LoVo (cell line): ENCODE measurements at places on chromosomes 7 and 10.

GRCh38 chr7:68857571-68857970, 740.7 kb upstream of the AUTS2 start:
- DNase-seq: no peak

DNA sequence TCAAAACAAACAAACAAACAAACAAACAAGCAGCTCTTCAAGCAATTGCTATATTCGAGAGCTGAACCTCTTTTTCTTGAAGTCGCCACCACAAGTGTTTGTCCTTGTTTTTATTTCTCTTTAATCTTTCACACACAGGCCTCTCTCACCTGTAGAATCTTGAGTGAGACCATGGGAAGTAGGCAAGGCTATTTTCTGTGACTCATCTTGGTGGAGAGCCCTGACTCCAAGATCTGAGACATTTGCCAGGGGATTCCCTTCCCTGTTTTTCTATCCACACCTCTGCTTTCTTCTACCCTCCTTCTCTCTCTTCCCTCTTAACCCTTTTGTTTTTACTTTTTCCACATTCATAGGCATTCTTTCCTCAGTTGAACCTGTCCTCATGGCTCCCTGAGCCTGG, 8.0 kb upstream of the TAS2R60 start:
- DNase-seq: peak; percentile 42

- peak; percentile 15 for DNase-seq
Measured at GRCh38 chr10:3935141-3935540, 150.1 kb upstream of the KLF6 start.

DNA sequence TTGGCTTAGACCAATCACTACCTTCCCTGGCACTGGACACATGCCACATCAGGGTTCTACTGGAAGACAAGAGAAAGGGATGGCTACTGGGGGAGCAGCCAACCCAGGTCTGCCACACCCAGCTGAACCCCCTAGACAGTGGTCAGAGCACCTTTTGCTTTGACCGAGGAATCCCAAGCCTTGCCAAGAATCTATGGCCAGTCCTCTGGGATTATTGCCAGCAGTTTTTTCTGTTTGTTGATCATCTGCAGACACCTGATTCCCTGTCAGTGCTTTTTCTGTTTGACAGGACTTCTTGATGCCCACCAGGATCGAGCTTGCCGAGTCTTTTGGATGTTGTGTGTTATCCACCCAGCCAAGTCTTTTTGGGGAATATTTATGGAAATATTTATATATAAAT, 476.2 kb upstream of the GALNT17 start:
- no peak for DNase-seq

- DNase-seq: no peak
Measured at GRCh38 chr10:13485623-13486022, 43.2 kb downstream of the BEND7 start.
